Amygdala (tissue), 56 donors: ENCODE measurements at places on chromosomes 11 and 22.

GRCh38 chr11:75225794-75226193 is 14.8 kb upstream of the TPBGL start:
- DNase-seq, result no peak

DNA sequence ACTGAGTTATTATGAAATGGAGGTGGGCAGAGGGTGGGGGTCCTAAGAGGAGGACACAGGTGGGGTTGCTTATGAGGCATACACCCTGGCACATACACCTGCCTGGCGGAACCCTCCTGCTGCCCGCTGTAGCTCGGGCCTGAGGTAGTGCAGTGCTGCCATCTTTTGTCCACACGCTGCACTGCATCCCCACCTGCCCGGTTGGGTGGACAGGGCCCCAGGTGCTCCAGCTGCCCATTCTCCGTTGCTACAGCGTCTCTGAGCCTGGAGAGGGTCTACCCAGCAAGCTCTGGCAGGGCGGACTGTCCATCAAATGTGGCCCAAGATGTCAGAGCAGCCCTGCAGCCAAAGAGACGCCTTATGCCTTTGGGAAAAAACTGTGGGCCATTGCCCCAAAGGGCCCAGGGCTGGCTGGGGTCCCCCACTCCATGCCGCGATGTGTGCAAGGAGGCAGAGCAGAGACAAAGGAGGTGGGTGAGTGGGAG is 131.2 kb downstream of the BUD13 start:
- DNase-seq, result no peak

GRCh38 chr22:45230026-45230721 is 10.5 kb downstream of the KIAA0930 start:
- no peak for DNase-seq

GRCh38 chr11:59076876-59077571 is 9.1 kb upstream of the GLYATL1B start:
- no peak for DNase-seq

- DNase-seq, result peak; percentile 25
Measured at GRCh38 chr11:5004424-5005274, 10.0 kb downstream of the OR51L1 start.

- peak; percentile 64 for DNase-seq
Measured at GRCh38 chr11:7020183-7020917, at the start of the genes NLRP14 and ZNF214. NLRP14 (plus strand) TSS chr11:7020479; CDS start chr11:7038587, 18,108 bp downstream. ZNF214 (minus strand) TSS chr11:7020346; CDS start chr11:7002835, 17,511 bp downstream.
